ENCODE measurements at places on chromosomes 3 and 15.

DNA sequence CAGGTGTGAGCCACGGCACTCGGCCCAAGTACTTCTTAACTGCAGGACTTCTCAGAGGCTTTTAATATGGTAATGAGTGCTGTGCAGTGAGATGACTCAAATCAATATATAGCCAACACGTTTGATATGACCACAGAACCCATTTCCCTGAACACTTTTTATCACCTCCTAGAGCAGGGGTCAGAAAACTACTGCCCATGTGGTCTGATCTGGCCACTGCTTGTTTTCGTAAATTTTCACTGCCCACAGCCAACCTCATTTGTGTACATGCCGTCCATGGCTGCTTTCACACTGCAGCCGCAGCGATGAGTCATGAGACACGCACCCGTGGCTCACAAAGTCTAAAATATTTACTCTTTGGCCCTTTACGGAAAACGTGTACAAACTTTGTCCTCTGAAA is 179.2 kb downstream of the RORA start:
- peak; percentile 57 for DNase-seq

- no peak for DNase-seq
These were observed 53.3 kb upstream of the ARHGEF3 start for GRCh38 chr3:56854856-56855611.

DNA sequence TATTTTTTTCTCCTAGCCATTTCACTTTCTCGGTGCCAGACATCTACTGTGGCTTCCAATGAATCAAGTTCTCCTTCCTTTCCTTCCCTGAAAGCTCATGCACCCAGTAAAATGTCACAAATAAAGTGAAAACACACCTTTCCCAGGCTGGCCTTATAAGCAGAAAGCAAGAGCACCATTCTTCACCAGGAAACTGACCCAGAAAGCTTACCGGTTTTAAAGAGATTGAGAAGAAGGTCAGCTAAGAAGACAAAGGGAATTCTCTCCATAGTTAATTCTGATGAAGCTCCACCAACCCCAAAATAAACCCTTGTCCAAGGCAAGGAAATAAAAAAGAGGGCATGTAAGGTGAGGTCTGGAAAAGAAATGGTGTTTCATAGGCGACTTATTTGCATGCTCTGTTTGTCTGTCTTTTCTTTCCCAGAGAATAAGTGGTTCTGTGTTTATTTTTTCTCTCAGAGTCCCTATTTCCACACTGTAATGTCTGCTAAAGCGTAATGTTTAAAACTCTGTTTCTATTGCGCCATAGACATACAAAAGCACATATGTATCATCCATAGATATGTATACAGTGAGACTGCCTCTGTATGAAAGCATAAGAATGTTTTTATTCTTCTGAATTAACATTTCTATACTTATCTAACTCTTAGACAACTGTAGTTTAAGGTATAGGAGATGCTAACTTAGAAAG is 2.8 kb downstream of the LSAMP start:
- DNase-seq = no peak

GRCh38 chr3:60973321-60973720 is 277.9 kb downstream of the FHIT start:
- DNase-seq = no peak

Measured in EL (cell line).